ENCODE measurements at places on chromosomes 12 and 14.

DNA sequence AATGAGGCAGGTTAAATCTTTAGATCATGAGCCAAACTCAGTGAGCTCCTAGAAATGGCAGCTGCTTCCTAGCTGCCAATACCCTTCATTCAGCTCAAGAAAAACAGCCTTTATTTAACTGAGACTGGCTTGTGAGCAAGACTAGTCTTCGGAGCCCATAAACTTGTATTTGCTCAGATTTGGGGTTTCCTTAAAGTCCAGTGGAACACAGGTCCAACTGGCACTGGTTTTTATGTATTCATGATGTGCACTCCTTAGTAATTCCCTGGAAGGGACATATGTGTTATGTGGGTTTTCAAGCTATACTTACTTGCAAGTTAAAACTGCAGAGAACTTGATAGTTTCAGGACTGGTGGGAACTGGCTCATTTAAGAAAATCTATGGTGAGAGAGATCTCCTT lies 380.1 kb upstream of the TMEM132C start:
- DNase-seq, result no peak

- no peak for DNase-seq
Measured at GRCh38 chr12:94805749-94806529, 155.6 kb upstream of the TMCC3 start.

DNA sequence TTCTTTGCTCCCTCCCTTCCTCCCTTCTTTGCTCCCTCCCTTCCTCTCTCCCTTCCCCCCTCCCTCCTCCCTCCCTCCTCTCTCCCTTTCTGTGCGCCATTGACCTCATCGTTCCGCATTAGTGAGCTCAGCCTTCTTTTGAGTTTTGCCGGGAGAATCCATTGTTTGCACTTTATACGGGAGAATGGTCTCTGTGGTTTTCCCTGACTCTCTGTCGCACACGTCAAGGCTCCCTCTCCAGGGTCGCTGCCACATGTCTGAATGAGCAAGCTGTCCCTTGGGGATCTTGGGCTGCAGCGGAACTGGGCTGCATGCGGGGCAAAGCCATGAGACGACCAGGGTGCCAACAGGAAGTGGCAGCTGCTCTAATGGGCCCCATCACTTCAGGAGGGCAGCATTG lies 118.5 kb downstream of the GLT1D1 start:
- no peak for DNase-seq

GRCh38 chr12:110742096-110742717 lies 484 bp downstream of the PPP1CC start:
- DNase-seq, result no peak

DNA sequence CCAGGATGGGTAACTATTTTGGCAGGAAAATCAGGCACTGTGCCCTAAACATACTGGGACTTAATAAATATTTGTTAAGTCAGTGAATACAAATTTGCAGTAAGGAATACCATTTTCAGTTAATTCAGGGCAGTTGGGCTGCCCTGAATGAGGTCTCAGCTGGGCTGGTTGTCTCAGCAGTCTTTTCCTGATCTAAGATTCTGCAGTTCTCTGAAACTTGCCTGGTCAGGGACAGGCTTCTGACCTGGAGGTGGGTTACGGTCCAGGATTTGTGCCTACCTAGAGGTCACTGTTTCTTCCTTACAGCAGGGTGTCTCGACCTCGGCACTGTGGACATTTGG lies 160.6 kb downstream of the KTN1 start:
- DNase-seq, result no peak

DNA sequence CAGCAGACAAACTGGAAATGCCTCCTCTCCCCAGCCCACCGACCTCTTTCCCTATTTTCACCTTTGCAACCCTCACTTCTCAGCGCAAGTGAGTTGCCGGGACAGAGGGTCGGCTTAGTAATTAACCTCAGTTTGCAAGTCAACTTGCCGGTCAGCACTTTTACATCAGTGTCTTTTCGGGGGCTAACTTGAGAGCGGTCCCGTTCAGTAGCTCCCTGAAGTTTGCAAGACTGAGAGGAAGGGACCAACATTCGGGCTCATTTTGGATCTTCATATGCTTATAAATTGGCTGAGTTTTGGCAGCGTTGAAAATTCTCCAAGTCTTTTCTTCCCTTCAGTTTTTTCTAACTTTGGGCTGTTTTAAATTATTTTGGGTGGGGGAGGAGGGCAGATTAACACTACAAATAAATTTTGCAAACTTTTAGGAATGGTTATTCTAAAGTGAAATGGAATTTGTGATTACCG lies 846 bp downstream of the BRMS1L start:
- DNase-seq, result no peak

- DNase-seq, result no peak
Measured at GRCh38 chr14:23183158-23183470, 346 bp downstream of the SLC7A8 start.

GRCh38 chr14:39681782-39682399 lies 249.7 kb upstream of the FBXO33 start:
- no peak for DNase-seq

DNA sequence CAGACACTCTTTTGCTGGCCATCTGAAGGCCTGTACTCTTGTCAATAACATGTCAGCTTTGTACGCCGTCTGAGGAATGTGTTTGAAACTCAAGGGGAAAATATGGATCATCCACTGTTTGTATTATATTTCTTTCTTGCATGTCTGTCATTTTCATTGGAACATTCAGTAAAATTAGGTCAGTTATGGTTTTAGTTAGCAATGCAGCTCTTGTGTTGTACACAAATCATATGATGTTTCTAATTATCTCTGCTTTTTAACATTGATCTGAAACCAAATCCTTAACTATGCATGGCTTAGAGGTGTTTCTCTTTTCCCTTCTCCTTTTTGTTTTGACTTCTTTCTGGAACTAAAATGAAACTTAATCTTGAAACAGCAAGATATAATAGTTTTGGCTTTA lies 333.6 kb upstream of the PRICKLE1 start:
- DNase-seq, result no peak

- DNase-seq, result no peak
Measured at GRCh38 chr12:59164991-59165718, 244.9 kb upstream of the LRIG3 start.

DNA sequence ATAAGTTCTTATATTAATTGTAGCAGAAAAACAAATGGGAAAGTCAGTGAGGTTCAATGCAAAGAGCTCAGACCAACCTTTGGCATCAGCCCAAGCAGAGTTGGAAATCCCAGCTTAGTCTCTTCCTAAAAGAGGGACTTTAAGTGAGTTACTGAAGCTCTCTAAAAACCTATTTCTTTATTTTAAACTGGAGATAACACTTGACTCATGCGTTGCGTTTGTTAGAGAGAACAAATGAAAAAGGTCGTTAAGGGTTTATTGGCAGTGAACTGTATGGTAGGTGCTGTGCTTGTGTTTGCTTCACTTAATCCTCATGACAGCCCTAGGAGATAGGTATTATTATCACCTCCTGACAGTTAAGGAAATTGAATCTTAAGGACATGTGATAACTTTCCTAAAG lies 396.5 kb downstream of the RAD51B start:
- DNase-seq, result no peak

GRCh38 chr12:54175200-54175963 lies 13.4 kb downstream of the SMUG1 start:
- no peak for DNase-seq

DNA sequence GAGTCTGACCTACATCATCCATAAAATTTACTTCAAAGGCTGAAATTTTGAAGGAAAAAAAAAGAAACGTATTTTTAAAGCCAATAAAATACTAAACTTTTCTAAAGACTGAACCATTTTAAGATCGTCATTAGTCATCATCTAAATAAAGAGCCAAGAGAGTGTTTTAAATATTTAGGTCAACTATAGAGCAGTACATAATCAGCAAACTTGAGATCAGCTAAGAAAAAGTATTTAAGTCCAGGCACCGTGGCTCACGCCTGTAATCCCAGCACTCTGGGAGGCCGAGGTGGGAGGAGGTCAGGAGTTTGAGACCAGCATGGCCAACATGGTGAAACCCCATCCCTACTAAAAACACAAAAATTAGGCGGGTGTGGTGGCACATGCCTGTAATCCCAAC lies 35.5 kb downstream of the HECTD1 start:
- DNase-seq, result no peak

DNA sequence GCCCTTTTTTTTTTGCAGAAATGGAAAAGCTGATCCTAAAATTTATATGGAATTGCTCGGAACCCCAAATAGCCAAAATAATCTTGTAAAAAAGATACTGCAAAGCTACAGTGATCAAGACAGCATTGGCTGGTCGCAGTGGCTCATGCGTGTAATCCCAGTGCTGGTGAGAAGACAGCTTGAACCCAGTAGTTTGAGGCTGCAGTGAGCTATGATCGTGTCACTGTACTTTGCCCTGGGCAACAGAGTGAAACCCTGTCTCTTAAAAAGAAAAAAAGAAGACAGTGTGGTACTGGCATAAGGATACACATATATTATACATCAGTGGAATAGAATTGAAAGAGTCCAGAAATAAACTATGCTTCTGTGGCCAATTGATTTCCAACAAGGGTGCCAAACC lies 5.4 kb downstream of the ITGB7 start:
- no peak for DNase-seq

- DNase-seq, result no peak
Measured at GRCh38 chr12:116058574-116058973, 218.9 kb downstream of the MED13L start.

GRCh38 chr12:88299567-88300101 lies 157.5 kb downstream of the TMTC3 start:
- DNase-seq, result no peak
